ENCODE measurements at places on chromosomes 6 and 20.

DNA sequence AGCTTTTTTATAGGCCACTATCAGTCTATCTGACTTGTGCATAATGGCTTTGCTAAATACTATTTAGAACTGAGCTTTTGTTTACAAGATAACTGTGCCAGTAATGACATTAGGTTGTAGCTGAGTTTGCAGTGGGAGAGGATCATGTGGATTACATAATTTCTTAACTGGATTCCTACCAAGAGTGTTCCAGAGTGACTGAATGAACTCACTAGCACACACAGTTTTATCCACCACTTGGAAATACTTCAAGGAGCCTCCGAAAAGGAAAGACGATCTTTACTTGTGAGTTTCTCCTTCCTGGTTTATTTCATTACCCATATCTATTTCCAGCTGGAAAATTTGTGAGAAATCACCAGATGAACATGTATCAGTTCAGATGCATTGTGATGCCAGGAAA lies 10.9 kb upstream of the SYNE1 start:
- no peak for DNase-seq

DNA sequence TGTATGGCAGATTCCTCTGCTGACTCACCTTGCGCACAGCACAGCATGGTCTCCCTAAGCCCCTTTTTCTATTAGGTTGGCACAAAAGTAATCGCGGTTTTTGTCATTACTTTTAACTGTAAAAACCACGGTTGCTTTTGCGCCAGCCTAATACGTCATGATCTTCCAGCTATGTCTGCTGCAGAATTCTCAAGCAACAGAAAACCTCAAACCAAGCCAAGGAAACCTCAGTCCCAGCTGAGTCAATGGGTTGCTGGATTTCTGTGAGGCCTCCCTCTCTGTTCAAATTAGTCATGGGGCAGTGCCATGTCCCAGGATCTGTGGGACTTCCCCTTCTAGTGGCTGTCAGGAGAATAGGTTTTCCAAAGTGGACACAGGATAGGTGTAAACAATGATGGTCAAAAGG lies 15.7 kb upstream of the ENPP1 start:
- peak; percentile 9 for DNase-seq

- no peak for DNase-seq
Observed at GRCh38 chr6:164753517-164753916, 555.9 kb downstream of the C6orf118 start.

DNA sequence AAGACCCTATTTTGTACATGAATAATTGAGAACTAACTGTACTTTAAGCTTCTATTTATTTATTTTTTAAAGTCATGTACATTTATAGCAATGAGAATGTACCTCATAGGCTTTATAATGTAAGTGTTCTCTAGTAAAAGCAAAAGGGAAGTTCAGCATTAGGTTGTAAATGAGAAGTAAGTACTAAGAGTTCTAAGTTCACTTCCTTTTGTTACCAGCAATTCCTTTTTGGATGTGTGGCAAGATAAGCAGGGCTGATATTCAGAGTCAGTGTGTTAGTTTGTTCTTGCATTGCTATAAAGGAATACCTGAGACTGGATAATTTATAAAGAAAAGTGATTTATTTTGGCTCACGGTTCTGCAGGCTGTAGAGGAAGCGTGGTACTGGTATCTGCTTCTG lies 54.0 kb upstream of the CCN2 start:
- DNase-seq = no peak

GRCh38 chr6:97399208-97399607 lies 116.2 kb upstream of the MMS22L start:
- no peak for DNase-seq

GRCh38 chr20:60822699-60823607 lies 429.1 kb upstream of the CDH4 start:
- DNase-seq = no peak

DNA sequence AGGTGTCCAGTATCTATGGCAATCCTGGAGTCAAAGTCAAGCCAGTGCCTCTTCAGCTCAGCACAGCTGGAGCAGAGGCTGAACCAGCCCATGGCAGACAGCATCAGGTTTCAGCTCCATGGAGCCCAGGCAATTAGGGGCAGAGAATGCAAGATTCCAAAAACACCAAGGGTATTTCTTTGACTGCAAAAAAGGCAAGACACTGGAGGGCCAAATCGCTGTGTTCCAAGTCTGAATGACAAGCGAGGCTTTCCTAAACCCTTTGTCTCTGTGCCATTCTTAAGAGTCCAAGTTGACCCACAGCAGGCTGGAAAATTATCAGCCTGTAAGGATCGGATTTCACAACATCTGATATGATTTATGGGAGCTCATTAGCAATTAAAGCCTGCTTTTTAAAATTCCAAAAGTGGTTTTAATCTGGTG lies 49.7 kb upstream of the TGM3 start:
- DNase-seq = no peak

DNA sequence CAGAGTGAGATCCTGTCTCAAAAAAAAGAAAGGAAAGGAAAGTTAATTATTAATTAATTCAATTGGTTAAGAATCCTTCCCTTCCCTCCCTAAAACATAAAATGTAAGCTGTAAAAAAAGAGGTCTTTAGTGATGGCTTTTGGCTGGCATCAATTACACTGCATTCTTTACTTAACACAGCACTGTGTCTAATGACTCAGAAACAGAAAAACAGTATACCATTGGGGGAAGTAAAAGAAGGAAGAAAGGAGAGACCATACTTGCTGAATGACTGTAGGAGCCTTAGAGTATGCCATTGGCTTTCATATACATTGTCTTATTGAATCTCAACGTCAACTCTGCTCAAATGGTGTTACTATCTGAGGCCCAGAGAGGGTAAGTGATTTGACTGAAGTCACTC lies 18.3 kb upstream of the CITED2 start:
- DNase-seq = no peak

DNA sequence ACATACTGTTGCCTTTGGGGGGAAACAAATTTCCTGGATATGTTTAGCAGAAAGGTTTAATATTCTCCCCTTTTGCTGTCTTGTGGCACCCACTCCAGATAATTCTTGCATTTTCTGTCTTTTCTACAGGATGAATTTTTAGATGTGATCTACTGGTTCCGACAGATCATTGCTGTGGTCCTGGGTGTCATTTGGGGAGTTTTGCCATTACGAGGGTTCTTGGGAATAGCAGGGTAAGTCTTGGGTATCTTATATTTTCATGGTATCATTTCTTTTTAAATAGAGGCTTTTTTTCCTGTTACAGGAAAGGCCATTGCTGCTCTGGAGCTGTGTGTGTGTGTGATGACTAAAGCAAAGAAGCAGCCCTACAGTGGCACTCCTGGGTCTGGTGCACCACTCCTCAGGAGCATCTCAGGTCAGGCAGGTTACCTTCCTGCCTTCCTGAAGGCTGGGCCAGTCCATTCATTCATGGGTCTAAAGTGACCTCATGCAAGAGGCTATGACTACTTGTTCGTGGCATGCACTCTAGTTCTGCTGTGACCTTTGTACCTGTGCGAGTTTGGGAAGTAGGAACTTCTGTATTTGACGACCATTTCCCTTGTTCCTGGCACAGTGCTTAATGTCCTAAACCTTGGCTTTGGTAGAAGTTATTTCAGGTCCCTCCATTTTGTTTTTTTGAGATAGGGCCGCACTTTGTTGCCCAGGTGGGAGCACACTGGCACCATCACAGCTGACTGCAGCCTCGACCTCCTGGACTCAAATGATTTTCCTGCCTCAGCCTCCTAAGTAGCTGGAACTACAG lies 2.2 kb downstream of the RAB5IF start:
- no peak for DNase-seq

DNA sequence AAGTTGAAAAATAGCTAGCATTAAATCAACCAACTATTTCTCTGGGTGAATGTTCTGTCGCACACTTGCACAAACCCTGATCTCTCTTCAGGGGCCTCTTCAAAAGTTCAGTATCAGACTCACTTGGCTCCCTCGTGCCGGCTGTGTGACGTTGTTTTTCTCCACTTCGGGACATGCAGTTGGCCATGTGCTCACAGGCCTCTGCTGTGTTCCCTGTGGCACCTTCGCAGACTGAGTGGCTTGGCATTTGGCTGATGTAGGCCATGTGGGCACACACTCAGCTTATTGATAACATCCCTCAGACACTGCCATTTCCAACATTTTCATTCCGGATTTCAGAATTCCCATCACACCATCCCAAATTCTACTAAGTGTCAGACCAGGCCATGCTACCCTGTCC lies 49.3 kb downstream of the PACRG start:
- DNase-seq = no peak

- no peak for DNase-seq
Observed at GRCh38 chr6:4466261-4466660, 309.9 kb upstream of the CDYL start.

GRCh38 chr6:68343901-68344300 lies 291.2 kb upstream of the ADGRB3 start:
- DNase-seq = peak; percentile 6

DNA sequence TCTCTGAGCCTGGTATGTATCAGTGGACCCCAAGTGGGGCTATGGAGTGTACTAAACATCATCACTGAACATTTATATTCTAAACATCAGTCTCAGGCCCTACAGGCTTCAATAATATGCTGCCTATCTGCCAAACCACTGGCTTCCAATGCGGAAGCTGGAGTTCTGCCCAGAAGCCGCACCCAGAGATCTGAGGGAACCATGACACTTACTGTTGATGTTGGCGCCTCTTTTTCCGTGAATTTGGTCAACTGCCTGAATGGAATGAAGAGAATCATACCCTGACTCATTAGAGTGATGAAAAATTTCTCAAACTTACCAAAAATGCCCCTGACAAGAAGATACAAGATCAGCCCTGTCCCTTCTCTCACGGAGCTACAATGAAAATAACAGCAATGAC lies 66.2 kb downstream of the SLC22A23 start:
- no peak for DNase-seq

DNA sequence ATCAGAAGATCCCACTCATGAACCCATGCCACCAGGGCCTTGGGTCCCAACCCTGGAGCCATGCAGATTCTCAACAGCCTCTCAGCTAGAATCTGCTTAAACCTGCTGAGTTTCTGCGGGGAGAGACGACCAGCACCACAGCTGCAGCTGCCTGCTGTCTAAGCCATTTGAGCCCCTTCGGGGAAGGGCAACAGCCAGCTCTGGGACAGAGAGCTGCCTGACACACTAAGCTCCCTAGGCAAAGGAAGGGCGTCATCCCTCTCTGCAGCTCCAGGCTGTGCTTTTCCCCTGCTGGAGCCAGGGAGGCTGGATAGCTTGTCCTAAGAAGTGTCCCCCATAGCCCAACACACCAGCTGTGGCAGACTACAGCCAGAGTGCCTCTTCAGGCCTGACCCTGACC lies 182.5 kb downstream of the OTOR start:
- DNase-seq = no peak

GRCh38 chr6:169335301-169335700 lies 81.7 kb upstream of the THBS2 start:
- DNase-seq = no peak

DNA sequence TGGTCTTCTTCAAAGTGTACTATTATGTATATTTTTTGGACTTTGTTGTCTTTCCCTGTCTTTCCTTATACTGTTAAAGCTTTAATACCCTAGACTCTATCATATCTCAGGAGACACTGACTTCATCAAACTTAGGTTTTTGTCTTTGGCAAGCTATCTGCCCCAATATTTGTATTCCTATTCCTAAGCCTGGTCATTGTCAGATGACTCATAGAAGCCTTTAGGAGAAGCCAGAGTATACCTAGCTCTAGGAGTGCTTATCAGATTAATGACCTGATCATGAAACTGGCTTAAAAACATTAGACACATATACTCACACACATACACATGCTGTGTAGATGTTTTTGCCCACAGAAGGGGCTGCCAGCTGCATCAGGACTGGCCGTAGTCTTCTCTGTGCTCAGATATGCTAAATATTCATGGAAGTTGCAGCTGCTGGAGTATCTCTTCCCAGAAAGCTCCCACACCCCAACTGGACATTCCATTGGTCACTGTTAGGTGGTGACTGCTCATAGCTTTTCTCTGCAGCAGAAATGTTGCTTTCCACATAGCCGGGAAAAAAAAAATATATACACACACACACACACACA lies 102.0 kb downstream of the ANKS1A start:
- no peak for DNase-seq

- no peak for DNase-seq
Observed at GRCh38 chr20:57677584-57677982, 32.2 kb downstream of the PMEPA1 start.

GRCh38 chr6:12291071-12291838 lies 1.1 kb downstream of the EDN1 start:
- DNase-seq = no peak

DNA sequence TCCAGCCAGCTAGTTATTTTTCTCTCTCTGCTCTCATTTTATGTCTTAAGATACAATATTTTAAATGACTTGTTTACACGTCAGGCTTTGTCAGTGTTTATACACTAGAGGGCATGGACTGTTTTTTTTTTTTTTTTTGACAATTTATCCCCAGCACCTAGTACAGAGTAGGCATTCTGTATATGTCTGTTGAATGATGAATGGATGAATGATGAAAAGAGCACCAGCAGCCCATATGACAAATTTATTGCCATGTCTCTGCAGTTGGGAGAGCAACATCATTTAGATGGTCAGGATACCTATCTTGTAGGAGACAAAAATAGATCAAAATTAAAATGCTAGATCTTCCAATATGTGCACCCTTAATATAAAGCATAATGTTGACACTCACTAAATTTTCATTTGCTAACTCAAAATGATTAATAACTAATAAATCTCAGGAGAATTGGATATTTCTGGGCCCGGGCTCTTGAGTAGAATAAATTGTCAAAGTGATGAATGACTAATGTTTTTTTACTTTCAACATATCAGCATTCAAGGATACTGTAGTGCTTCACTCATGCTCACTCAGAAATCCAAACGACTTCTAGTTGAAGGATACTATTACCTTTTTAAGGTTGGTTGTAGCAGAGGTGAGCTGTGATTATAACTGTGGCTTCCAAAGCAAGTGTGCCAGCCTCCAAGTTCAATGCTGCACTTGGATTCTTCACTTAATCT lies 200.0 kb downstream of the PHACTR1 start:
- DNase-seq = no peak

GRCh38 chr6:152267967-152268845 lies 369.0 kb downstream of the SYNE1 start:
- DNase-seq = peak; percentile 16

DNA sequence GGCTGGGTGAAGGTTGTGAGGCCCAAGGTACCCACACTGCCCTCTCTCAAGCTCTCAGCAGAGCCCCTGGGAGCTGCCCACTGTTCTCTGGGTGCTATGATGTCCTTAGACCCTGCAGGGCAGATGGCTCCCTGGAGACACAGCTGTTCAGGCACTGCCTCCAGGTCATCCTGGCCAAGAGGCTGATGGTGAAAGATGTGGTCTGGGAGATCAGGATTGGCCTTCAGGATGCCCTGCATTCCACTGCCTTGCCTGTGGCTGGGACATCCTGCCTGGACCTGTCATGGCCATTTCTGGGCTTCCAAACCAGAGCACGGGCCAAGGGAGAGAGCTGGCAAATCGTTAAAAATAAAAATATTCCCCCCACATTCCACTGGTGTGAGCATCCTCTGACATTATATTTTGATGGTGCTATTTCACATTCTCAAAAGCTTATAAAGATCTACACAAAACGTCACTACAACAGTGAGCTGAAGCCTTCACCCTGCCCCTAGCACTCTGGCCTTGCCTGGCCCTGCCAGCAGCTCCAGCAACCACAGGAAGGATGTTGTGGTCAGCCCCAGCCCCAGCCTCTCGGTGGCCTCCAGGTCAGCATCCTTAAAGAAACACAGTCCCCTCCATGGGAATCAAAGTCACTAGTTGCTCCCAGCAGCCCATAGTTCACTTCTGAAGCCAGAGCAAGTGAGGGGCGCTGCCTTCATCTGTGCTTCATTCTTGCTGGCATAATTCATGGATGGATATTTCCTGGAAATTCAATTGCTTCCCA lies 13.5 kb upstream of the KCNK16 start:
- DNase-seq = no peak

- no peak for DNase-seq
Observed at GRCh38 chr6:160634706-160635105, 29.4 kb downstream of the LPA start.

GRCh38 chr6:150373260-150373701 lies 4.5 kb downstream of the IYD start:
- no peak for DNase-seq
